Lower lobe of right lung (tissue), 2 donors: ENCODE measurements at places on chromosomes 6 and 20.

DNA sequence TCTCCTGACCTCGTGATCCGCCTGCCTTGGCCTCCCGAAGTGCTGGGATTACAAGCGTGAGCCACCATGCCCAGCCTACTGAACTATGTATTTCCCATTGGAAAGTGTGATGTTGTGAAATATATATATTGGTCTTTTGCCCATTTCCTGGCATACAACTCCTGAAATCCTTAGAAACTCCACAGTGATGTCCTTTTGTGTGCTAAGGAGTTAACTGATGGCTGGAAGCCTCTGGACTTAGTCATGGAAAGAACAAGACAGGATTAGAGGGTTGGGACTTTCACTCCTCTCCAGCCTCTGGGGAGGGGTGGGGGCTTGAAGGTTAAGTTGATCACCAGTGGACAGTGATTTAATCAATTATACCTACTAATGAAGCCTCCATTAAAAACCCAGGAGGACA is 7.1 kb downstream of the PANK2 start:
- DNase-seq: no peak

DNA sequence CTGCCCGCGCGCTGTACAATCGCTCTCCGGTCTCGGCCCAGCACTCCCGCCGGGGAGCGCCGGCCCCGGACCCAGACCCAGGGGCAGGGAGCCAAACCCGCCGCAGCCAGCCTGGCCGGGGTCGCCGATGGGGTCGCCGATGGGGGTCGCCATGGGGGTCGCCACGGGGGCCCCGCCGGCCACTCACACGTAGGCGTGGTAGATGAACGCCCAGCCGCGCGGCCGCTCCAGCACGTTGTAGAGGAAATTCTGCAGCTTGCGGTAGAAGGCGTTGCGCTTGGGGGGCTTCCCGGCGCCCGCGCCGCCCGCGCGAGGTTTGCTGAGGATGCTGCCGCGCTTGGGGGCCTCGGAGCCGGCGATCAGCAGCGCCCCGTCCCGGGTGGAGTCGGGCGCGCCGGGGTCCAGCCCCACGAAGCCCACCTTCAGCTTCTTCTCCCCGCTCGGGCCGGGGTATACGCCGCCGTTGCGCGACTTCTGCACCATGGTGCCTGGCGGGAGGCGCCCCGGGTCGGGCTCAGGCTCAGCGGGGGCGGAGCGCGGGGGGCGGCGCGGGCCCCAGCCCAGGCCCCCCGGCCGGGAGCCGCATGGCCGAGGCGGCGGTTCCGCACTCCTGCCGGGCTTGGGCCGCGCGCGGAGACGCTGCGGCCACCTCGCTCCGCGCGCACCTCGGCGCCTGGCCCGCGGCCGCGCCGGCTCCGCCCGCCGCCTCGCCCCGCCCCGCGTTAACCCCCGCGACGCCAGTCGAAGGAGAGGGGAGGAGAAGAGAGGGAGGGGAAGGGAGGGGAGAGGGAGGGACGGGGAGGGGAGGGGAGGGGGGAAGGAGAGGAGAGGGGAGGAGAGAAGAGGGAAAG is at the start of gene KCNQ2:
Gene KCNQ2, minus strand, starts transcription at position 675 of the 851 bp plus-strand sequence. Its CDS starts 192 bp downstream, at position 483.
- DNase-seq: no peak

DNA sequence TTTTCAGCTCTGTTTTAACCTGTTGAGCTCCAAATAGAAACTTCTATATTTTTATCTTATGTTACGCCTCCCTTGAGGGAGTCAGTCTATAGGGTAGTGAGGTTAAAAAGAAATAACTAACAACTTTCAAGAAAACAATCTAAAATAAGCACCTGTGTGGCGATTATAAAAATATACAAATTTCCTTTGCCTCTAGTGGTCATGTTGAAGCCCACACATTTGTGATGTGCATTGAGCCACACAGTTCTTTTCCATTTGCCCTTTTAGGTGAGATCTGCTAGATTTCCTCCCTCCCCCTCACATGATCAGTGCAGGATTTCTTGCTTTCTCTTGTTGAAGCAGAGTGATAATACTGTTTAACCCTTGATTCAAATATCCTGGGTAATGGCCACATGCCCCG is 84.2 kb downstream of the MYB start:
- DNase-seq: no peak

- no peak for DNase-seq
Observed at GRCh38 chr6:16635810-16636602, 125.3 kb downstream of the ATXN1 start.

GRCh38 chr6:89281779-89282246 is 33.3 kb downstream of the GABRR2 start:
- peak; percentile 75 for DNase-seq

GRCh38 chr20:55269913-55270312 is 735.4 kb downstream of the CBLN4 start:
- DNase-seq: no peak

GRCh38 chr20:58312836-58313235 is 3.3 kb downstream of the RAB22A start:
- no peak for DNase-seq

GRCh38 chr20:58956078-58956477 is 25.0 kb upstream of the NELFCD start:
- no peak for DNase-seq

- no peak for DNase-seq
Observed at GRCh38 chr6:139355172-139355571, 19.3 kb downstream of the CITED2 start.

GRCh38 chr6:8245726-8246125 is 143.4 kb upstream of the EEF1E1 start:
- no peak for DNase-seq

DNA sequence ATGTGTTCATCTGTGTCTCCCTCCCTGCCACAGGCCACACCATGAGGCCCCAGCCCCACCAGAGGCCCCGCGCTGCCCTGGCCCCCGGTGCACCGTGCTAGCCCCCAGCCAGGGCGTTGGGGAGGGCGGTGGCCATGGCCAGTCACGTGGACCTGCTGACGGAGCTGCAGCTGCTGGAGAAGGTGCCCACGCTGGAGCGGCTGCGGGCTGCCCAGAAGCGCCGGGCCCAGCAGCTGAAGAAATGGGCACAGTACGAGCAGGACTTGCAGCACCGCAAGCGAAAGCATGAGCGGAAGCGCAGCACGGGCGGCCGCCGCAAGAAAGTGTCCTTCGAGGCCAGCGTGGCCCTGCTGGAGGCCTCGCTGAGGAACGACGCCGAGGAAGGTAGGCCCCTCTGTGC is 30.3 kb downstream of the PPP1R16B start:
- DNase-seq: no peak

- DNase-seq: no peak
Observed at GRCh38 chr6:28789553-28790083, 134.2 kb downstream of the TRIM27 start.

DNA sequence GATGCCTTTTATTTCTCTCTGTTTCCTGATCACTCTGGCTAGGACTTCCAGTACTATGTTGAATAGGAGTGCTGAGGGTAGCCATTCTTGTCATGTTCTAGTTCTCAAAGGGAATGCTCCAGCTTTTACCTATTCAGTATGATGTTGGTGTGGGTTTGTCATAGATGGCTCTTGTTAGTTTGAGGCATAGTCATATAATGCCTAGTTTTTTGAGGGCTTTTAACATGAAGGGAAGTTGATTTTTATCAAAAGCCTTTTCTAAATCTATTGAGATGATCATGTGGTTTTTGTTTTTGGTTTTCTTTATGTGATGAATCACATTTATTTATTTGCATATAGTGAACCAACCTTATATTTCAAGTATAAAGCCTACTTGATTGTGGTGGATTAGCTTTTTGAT is 55.6 kb downstream of the KLHL32 start:
- DNase-seq: no peak

- no peak for DNase-seq
Observed at GRCh38 chr6:157563611-157564284, 182.8 kb downstream of the ZDHHC14 start.

DNA sequence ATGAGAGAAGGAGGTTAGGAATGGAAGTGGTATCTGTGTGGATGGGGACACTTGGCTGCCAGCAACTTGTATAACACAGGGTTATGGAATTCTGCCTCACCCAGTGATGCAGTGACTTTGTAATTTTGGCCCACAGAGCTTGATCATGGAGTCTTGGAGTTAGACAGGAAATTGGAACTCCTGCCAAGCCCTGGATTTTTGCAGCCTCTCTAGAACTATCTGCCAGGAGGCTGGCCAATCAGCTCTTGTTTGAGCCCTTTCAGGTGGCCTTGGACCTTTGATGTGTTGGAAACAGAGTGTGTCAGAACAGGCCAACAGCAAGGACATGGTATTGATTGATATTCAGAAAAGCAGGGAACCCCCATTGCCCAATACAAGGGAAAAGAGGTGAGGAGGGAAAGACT is 157.7 kb upstream of the GGTLC1 start:
- DNase-seq: no peak

DNA sequence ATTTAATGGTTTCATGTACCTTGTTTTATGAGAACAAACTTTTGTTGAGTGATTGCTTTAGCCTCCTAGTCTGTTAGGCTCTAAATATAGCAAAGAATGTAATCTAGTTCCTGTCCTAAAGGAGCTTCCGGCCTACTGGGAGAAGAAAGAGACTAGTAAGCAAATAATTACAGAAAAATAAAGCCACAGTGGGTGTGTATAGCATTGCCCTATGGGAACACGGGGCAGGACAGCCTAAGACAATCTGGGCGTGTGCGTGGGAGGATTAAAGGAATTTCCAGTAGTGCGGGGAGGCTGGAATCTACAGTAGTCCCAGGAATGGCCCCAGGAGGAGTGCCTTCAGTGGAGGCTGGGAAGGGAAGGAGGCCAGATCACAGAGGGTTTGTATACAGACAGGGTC is 98.1 kb upstream of the AKAP12 start:
- DNase-seq: no peak

GRCh38 chr6:39178804-39179203 is 50.5 kb downstream of the KCNK5 start:
- DNase-seq: no peak

DNA sequence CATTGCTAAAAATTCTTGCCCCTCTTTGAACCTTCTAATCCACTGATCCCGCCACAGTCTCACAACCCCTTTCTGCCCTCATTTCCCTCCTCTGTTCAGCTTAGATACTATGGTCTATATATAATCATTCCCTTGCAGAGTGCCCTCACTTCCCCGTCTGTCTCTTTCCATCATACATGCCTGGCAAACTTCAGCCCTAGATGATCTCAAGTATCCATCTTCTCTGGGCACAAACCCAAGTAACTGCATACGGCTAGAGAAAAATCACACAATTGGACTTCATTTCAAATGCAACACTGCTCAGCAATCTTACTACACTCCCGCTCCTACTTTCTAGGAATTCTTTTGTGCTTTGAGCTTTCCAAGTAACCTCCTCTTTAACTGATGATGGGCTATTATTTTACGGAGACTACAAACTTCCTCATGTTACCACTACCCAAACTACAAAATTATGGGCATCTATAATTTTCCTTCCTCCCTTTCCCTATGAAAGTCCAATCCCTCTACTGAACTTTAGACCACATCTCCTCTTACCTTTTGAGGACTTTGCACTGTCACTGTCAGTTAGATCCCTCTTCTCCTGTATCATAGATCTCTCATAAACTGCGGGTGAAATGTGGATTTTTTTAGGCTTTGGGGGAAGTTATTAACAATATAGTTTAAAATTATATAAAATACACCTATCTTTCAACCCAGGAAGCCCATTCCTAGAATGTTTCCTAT is 135.6 kb downstream of the BTBD9 start:
- no peak for DNase-seq

- DNase-seq: no peak
Observed at GRCh38 chr6:155440398-155441111, 15.1 kb downstream of the NOX3 start.

GRCh38 chr6:75746221-75746620 is 2.8 kb upstream of the MYO6 start:
- no peak for DNase-seq

GRCh38 chr6:37354526-37355384 is 972 bp downstream of the RNF8 start:
- peak; percentile 59 for DNase-seq
